ENCODE measurements at places on chromosomes 3 and 15.

DNA sequence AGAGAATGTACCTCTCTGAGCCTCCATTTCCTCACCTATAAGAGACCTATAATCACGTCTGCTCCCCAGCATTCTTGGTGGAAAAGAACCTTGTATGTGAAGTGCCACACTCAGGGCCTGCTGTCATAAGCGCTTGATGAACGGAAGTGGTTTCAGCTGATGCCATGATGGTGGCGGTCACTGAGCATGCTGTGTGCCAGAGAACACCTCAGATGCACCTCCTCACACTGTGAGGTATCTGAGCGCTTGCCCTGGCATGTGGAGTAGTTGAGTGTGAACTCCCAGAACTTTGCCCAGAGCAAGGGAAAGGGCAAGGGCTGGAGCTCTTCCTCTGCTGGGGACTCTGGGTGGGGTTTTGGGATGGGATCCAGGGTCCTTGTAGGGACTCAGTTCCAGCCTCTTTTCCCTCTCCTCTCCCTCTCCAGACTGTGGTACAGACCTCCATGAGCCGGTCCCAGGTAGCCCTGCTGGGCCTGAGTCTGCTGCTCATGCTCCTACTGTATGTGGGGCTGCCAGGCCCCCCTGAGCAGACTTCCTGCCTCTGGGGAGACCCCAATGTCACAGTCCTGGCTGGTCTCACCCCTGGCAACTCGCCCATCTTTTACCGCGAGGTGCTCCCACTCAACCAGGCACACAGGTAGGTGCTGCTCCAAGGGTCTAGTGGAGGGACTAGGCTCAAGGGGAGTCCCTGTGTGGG, 2.7 kb downstream of the ABHD14A start:
- no peak for DNase-seq

DNA sequence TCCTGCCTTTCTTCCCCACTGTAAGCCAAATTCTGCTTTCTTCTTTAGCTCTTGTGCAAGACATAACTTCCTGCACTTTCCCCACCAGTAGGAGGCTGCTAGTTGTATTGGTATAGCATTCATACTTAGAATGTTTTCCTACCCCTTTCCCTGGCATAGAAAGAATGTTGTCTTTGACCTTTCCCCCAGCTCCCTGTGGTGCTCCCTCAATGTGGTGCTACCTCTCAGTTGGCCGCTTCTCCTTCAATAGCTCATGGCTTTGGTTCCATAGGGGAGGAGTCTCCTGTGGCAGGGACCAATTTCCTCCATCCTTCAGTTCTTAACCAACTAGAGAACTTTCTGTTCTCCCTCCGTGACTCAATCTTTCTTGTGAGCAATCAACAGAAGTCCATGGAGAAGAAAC, 67.5 kb upstream of the AKAP13 start:
- no peak for DNase-seq

GRCh38 chr3:165642761-165643420, 194.3 kb downstream of the BCHE start:
- no peak for DNase-seq

DNA sequence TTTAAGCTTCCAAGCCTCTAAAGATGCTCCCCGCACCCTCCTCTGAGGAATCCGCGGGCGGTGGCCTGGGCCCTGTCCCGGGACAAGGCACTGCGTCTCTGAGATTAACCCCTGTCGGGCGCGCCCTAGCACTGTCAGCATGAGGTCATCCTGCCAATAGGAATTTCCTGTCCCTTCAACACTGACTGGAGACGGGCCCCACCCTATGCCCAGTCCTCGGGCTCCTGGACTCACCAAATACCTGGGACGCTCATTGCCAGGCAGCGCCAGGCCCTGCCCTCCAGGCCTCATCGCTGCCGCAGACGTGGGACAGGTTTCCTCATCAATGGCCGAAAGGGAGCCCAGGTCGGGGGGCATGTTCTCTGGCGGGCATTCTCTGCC, 67.6 kb upstream of the SH3GL3 start:
- DNase-seq, result no peak

GRCh38 chr3:141940194-141940776, 63.8 kb downstream of the ATP1B3 start:
- no peak for DNase-seq

GRCh38 chr3:113275929-113276750, 64.8 kb downstream of the BOC start:
- DNase-seq, result peak; percentile 50

DNA sequence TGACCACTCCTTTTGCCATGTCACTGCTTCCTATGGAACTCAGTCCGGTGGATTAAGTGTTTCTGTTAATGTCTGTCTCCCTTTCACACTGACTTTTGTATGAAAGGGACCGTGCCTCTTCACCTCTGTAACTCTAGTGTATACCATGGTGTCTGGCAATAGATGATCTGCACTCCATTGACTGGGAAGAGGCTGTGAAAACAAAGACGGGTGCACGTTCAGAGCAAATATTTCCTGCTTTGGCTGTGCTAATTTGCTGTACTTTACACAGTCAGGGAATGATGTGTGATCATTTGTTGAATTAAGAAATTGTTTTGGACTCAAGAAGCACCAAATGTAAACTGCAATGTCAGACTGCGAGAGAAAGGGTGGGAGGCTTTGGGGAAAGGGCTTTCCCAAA, 315.2 kb downstream of the RORA start:
- DNase-seq, result no peak

- DNase-seq, result no peak
These were observed 61.8 kb downstream of the ATP8B4 start for GRCh38 chr15:50057196-50057595.

DNA sequence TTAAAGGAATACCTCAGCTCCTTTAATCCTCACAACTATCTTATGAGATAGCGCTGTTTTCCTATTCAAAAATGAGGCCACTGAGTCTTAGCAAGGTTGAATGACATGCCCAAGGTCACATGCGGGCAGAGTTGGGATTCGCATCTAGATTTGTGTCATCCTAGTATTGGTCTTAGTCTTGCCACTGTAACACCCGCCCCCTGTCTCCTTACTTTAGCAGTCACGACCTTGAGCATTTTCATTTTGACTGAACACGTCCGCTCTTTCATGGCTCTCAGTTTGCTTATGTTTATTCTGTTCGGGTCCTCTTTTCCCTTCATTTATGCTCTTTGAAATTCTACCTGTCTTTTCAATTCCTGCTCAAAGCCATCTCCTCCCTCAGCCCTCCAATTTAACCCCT, 112.5 kb upstream of the CADPS start:
- DNase-seq, result no peak

DNA sequence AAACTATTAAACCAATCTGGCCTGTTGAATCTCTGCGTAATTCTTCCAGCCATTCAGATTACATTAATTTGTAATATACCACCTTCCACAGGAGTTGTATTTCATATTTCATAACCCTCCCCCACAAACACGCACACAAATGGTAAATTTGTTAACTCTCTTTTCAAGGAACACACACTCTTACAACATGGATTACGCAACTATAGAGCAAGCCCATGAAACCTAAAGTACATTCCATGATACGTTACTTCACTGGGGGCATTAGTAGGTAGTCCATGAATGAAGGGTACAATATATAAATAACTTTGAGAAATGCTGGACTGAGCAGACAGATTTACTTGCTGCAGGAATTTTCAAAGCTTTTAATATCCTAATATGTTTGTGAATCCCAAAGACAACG, 65.0 kb downstream of the TRIM69 start:
- no peak for DNase-seq

- DNase-seq, result no peak
These were observed 487 bp downstream of the DUOX2 start for GRCh38 chr15:45113380-45113990.
